Activated gamma-delta T cell (primary cell): ENCODE measurements at places on chromosomes 2 and 18.

DNA sequence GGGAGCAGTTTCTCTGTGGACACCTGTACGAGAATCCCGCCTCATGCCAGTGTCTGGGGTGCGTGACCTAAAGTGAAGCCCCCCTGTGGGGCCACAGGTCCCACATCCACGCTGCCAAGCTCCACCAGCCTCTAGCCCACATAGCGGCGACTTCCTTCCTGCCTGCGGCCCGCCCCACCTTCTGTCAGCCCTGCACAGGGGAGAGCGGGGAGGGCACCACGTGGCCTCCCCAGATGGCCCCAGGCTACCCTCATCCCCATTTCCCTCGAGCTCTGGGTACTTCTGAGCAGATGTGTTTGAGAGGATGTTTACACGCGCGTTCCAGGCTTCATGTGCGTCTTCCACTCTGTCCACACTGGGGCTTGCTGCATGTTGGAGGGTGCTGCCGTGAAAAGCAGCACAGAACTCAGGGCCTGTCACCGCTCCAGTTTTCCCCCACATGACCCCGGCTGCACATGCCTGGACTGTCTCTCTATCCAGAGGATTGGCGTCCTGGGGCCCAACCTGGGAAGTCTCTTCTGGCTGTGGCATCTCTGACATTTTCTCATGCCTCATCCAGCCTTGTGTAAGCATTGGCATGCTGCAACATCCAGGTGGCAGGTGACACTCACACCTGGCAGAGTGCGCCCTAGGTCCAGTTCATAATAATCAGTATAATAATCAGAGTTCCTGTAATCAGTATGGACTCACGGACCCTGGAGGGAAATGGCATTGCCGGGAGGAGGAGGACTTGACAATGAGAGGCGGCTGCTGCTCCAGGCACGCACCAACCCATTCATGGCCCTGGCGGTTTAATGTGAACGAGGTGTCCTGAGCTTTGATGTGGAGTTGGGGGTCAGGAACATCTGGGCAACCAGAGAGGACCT is 146.3 kb upstream of the TWIST2 start:
- DNase-seq, result no peak

- peak; percentile 6 for DNase-seq
Observed at GRCh38 chr2:98086491-98087446, at the start of gene VWA3B. TSS of gene VWA3B (plus strand) at chr2:98087167. CDS start at chr2:98093093, 5,926 bp downstream.

DNA sequence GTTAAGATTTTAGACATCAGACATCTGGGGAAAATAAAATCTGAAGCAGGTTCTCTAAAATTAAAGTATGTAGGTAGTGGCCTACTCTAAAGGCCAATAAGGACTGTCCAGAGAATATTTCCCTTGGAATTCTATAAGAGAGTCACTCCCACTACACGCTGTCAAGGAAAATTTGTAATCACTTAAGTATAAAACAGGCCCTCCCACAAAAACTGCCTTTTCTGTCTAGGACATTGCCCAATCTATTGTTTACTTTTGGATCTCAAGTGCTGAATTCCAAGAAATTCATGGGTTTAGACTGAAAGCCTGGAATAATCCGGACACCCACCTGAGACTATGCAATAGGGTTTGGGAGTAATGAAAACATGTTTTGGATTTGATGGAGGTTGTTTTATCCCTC is 1.7 kb upstream of the SRBD1 start:
- DNase-seq, result no peak

GRCh38 chr2:217735899-217736298 is 266.9 kb downstream of the TNS1 start:
- no peak for DNase-seq

- no peak for DNase-seq
Observed at GRCh38 chr2:259789-260331, 4.0 kb downstream of the SH3YL1 start.

GRCh38 chr2:44102790-44103562 is 65.7 kb upstream of the PPM1B start:
- no peak for DNase-seq

GRCh38 chr18:3624935-3625741 is 175.2 kb downstream of the TGIF1 start:
- DNase-seq, result no peak

GRCh38 chr18:2970772-2971659 is 41.9 kb downstream of the LPIN2 start:
- DNase-seq, result no peak

DNA sequence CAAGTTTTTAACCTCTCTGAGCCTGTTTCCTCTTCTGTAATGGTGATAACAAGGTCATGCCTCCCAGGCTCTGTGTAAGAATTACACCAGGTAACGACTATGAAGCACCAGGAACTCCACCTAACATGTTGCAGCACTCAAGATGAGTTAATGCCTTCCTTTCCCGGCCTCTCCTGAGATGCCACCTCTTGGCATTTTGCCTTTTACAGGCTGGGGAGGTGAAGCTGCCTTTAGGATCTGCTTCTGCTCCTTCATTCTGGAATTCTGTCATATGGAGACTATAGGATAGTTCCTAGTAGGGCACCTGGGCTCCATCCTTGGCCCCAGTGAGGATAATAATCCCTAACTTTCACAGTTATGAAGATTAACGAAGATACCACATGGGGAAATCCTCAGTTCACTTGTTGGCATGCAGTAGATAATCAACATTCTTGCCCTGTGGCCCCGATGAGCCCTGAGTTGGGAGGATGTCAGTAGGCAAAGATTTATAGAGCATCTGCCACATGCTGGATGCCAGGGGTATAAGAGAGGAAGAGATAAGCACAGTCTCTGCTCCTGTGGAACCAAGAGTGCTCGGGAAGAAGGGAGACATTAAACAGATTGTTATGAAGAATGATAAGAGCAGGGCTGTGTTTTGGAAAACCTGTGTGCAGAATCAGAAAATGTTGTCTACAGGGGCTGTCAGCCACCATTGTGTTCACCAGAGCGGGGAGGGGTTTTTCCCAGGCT is 43.9 kb upstream of the KCNF1 start:
- DNase-seq, result no peak

DNA sequence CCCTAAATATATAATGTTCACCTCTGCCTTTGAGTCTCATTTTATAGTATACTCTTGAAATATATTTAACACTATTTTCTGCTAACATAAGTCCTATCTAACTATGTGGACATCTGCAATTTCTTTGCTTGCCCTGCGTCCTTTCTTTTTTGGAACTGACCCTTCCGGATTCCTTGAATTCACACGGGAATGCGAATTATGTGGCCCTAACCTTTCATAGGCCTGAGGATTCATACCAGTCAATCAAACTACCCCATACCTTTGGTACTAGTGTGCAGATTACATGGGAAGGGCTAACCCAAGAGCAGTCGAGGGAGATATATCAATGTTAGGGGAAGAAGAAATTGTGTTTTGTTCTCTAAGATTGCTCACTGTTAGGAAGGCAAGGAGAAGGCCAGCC is 56.4 kb downstream of the NRXN1 start:
- DNase-seq, result no peak

DNA sequence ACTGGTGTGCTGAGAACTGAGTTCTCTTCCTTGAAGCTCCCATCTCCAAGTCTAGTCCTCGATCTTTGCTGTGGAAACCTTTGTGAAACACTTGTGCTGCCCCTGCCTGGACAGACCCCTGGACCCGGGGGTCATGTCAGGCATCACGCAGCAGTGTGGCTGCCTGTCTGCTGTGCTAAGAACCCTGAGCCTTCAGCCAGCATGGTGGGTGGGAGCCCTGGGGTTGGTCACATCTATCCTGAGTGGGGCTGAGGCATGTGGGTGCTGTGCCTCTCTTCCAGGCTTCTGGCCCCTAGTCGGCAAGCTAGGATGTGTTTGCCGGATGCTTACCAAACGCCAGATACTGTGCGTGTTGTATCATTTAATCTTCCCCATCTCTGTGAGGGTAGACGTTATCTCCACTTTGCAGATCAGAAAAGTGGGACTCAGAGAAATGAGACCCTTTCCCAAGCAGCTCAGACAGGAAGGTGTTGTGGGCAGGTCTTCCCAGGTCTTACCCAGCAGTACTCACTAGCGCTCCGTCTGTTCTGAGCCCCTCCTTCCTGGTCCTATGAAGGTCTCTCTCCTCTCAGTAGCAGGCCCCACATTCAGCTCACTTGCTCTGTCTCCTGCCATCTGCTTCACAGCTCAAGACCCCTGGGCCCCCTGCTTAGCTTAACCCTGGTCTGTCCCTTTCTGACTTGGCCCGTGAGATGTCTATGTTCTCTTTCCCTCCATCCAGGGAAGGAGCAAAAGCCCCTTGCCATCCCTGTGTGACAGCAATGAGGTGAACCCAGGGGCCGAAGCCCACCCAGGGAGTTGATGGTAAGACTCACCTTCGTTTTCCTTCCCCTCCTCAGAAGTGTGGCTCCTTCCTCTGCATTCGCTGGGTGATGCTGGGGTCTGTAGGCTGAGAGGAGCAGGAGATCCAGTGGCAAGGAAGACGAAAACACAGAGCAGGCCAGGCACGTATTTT is 242.8 kb downstream of the FAM210A start:
- DNase-seq, result no peak

- no peak for DNase-seq
Observed at GRCh38 chr18:55012008-55012407, 52.7 kb upstream of the CCDC68 start.

DNA sequence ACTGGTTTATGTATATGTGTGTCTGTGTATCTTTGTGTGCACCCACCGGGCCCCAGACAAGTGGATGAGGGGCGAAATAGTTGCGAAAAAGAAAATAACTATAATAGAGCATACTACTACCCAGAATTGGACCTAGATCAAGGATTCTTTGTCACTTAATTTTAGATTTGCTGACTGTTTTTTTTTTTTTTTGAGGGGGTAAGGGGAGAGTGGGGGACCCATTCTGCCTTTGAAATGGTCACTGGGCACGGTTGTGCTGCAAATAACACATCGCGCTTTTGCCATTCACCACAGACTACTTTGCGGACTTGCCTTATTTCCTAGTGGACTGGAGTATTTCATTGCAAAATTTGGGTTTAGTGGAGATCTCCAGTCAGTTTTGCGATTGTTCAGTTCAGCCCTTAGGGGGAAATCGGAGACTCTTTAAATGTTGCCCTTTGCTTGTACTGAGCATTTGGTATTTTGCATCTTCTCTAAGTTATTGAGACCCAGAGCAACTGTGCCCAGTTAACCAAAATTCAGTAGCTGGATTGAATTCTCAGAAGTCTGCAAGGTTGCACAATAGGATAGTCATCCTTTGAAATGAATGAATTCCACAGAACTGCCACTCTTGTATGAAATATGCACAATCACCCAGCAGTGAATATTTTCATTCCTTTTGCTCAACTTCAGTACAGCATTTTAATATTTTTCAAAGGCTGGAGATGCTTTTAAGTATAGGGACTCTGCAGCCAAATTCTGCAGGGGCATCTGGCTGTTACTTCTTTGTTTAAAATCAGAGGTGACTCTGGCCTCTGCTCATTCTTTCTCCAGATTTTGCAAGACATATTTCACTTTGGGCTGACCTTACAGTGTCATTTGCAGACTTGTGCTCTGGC is 2.9 kb downstream of the TRIB2 start:
- no peak for DNase-seq

DNA sequence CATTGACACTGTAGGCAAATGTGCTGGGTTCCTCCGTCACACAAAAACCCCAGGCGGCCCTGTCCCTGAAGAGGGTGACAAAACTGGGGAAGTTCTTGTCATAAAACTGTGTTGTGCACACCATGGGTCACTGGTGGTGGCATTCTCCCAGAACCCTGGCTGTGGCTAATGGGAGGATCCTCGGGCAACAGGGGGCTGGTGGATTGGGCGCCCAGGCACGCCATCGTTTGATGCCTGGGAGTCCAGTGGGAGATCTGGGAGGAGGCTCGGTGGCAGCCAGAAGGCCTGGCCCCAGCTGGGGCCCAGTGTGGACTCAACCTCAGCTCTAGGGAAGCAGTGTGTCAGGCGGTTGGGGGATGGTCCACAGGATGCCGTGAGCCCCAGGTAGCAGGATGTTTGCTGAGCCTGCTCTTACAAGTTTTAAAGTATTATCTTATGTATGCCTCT is 140.7 kb downstream of the ACOXL start:
- no peak for DNase-seq

- no peak for DNase-seq
Observed at GRCh38 chr2:214203214-214203613, 207.6 kb upstream of the VWC2L start.

DNA sequence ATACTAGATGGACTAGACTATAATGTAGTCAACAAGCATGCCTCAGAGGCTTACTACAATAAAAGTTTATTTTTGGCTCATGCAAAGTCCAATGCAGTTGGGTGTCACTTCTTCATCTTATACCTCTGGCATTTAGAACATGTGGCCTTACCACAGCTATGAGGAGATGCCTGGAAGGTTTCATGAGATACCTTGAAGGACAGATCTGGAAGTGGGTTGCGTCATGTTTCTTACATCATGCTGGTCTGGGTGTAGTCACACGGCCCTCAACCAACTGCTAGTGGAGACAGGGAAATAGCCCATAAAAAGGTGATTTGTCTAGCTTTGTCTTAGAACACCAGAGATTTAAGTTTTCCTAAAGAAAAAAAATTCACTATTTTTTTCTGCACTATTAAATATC is 91.7 kb upstream of the MMADHC start:
- DNase-seq, result no peak

GRCh38 chr18:13446024-13446423 is 227.5 kb downstream of the LDLRAD4 start:
- DNase-seq, result no peak

- DNase-seq, result no peak
Observed at GRCh38 chr2:213787869-213788268, 503.6 kb downstream of the SPAG16 start.

- DNase-seq, result no peak
Observed at GRCh38 chr2:111227716-111228141, 107.0 kb downstream of the BCL2L11 start.

- no peak for DNase-seq
Observed at GRCh38 chr2:181224866-181225265, 232.3 kb upstream of the ITGA4 start.

DNA sequence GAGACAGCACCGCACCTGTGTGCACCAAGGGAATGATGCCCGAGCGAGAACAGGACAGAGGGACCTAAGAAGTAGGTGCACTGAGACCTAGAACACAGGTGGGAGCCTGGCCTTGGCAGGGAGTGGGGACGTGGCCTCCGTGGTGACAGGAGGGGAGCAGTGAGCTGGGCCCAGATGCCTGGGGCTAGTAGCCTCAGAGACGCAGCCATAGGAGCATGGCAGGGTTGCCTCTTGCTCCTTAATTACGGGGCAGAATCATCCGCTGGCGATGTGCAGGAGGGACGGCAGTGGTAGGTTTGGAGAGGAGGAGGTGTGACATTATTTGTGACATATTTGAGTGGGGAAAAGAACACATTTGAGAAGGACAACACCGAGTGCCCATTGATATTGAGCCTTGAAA is 57.0 kb upstream of the HPCAL1 start:
- no peak for DNase-seq
